ENCODE measurements at places on chromosomes 2 and 18. TPM values are rescaled to one million over a fixed set of nuclear protein-coding genes. Genes with fewer than 3 reads are reported as not detected.

DNA sequence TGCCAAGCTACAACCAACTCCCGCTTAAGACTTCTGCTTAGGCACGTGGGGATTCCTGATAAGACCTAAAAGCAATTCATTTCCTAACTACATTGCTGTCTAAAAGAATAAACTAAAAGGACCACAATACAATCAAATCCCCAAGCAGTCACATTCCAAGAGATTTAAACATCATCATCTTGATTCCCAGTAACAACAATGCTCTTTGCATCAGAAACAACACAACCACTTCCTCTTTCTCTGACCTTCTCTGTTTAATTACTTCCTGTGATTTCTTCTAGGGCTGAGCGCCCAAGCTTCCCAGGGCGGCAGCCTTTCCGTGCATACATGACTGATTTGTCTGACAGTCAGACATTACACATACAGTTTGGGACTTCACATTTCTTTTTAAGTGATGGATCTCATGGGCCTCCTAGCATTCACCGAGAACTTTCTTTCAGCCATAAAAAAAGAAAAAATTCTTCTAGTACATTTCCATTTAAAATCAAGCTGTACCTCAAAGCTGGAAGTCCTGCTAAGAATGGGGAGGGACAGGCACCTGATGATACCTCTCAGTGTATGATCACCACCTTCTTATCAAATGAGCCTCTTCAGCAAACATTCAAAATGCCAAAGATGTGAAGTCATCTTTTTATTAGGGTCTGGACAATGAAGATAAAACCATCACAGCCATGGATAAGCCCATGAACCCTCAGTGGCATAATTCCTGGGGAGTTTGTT is 11.5 kb downstream of the SPRED2 start:
- peaks cover 2% of the 10 kb centered on the region for H3K4me1 ChIP-seq
- no peaks in the 10 kb centered on the region for H3K36me3 ChIP-seq

DNA sequence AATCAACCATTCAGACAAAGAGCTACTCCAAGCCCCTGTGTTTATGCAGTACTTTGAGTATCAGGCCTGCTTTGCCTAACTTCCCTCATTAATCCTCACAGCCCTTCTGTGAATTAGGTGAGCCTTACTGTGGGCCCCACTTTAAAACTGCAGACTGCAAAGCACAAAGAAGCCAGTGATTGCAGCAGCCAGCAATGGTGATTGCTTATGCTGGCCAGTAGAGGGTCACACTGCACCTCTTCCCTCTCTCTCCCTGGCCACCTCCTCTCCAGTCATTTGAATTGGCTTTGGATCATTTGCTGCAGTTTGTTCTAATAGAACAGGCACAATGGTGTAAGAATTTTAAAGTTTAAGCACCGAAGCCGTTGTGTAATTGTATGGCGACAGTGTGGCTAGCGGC is 229.9 kb downstream of the AGPS start:
- no peak overlapping the region for H3K4me3 ChIP-seq
- no peaks in the 10 kb centered on the region for H3K36me3 ChIP-seq
- no peak for DNase-seq
- H3K4me1 ChIP-seq: peaks cover 5% of the 10 kb centered on the region

DNA sequence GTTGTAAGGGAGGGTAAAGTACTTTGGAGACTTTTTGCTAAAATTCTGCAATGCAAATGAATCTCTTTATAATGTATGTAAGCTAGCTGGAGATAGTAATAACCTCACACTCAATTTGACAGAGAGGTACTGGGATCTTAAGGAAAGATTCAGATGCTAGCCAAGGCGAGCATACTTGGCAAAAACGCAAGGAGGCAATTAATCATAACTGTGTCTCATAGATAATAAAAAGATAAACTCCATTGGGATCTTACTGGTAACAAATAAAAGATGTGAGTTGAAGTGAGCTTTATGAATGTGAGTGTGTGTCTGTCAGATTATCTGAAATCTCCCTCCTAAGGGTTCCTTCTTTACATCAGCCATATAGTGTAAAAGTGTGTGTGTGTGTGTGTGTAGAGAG is 533.0 kb downstream of the TMX3 start:
- H3K36me3 ChIP-seq: no peaks in the 10 kb centered on the region
- no peaks in the 10 kb centered on the region for H3K27me3 ChIP-seq
- no peaks in the 10 kb centered on the region for H3K4me1 ChIP-seq

DNA sequence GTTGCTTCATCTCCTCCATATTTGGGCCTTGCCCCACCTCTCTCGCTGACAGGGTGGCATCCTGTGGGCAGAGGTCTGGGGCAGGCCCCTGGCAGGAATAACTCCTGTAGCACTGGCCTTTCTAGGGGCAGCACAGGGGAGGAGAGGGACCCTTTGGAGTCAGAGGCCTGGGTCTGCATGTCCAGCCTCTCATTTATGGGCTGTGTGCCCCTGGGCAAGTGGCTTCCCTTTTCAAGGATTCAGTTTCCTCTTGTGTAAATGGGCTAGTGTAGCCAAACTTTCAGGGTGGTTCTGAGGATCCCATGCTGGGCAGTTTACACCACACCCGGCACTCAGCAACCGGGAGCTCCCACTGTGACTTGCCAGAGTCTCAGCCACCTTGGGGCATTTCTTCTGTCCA is 23.4 kb downstream of the ADRA2B start:
- H3K27me3 ChIP-seq: no peaks in the 10 kb centered on the region
- no peak overlapping the region for H3K27ac ChIP-seq
- H3K4me1 ChIP-seq: peaks cover 2% of the 10 kb centered on the region
- DNase-seq: no peak
- no peaks in the 10 kb centered on the region for H3K36me3 ChIP-seq

KIDINS220 gene
- total RNA-seq: 58.7 TPM
